ENCODE measurements at places on chromosomes 6 and 20. TPM values are rescaled to one million over a fixed set of nuclear protein-coding genes. Genes with fewer than 3 reads are reported as not detected.

- no peak overlapping the region for H3K4me3 ChIP-seq
- H3K27ac ChIP-seq = no peak overlapping the region
- H3K4me1 ChIP-seq = no peaks in the 10 kb centered on the region
- DNase-seq = no peak
These were observed 30.2 kb upstream of the BCAS1 start for GRCh38 chr20:54100563-54100962.

- no peaks in the 10 kb centered on the region for H3K27me3 ChIP-seq
- no peak overlapping the region for H3K27ac ChIP-seq
- no peaks in the 10 kb centered on the region for H3K4me1 ChIP-seq
- no peak for DNase-seq
- no peaks in the 10 kb centered on the region for H3K36me3 ChIP-seq
These were observed 12.0 kb downstream of the CEBPB start for GRCh38 chr20:50202677-50203076.

DNA sequence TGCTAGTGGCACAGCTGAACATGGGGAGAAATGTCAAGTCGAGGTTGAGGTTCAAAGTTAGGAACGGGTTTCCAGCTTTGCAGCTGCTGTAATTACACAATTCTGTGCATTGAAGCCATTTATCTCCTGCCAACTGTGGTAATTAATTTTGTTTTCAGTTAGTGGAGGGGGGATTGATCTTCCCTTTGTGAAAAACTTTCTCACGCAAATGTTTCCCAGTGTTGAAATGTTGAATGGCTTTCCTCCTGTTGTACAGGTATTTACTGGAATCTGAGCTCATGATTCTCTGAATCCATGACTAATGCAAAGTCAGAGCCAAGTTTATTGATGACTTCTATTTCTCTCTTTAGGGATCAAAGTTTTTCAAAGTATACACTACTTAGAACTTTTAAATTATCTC, 198.4 kb upstream of the SLC35B3 start:
- H3K27ac ChIP-seq = no peak overlapping the region
- H3K27me3 ChIP-seq = no peaks in the 10 kb centered on the region
- H3K36me3 ChIP-seq = no peaks in the 10 kb centered on the region

DNA sequence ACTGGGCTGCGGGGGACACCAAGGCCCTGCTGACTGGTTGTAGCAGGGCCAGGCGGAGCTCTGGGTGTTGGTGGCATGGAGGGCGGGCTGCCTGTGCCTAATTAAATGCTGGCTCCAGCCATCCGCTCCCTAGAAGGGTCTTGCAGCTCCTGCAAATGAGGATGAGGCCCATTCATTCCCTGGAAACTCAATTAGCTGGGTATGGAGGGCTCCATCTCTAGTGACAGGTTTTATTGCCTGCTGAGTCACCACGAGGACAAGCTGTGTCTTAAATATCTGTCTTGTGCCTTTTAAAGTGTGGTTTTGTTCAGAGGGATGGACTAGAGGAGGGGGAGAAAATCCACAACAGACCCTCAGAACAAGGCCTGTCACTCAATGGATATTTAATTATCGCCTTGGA, 60.9 kb downstream of the SULF2 start:
- no peak overlapping the region for H3K4me3 ChIP-seq
- peaks cover 41% of the 10 kb centered on the region for H3K4me1 ChIP-seq
- no peak for DNase-seq

GRCh38 chr6:40844246-40844645, 194.8 kb downstream of the UNC5CL start:
- no peaks in the 10 kb centered on the region for H3K36me3 ChIP-seq
- DNase-seq = no peak
- H3K4me3 ChIP-seq = no peak overlapping the region
- H3K4me1 ChIP-seq = no peaks in the 10 kb centered on the region

- H3K36me3 ChIP-seq = no peaks in the 10 kb centered on the region
- no peaks in the 10 kb centered on the region for H3K27me3 ChIP-seq
- no peaks in the 10 kb centered on the region for H3K4me1 ChIP-seq
- no peak for DNase-seq
- no peak overlapping the region for H3K4me3 ChIP-seq
- H3K27ac ChIP-seq = no peak overlapping the region
These were observed 113.0 kb upstream of the CST7 start for GRCh38 chr20:24836041-24836533.

DNA sequence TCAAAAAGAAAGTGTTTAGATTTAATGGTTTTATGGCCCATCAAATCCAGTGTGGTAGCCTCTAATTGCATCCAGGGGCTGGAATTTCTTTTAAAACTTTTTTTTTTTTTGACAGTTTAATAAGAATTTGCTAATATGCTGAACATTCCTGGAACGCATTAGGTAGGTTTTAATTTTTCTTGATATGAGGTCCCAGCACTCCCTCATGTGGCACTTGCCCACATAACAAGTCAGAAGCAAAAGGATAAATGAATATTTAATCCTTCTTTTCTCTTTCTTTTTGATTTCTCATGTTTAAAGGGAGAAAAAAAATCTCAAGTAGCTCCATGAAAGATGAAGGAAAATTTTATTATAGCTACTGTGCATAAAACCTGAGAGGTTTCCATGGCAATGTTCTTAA, 13.5 kb downstream of the HAO1 start:
- peak; percentile 45 for DNase-seq
- H3K27ac ChIP-seq = no peak overlapping the region
- no peaks in the 10 kb centered on the region for H3K36me3 ChIP-seq
- no peaks in the 10 kb centered on the region for H3K27me3 ChIP-seq

- H3K4me3 ChIP-seq = no peak overlapping the region
- no peak overlapping the region for H3K27ac ChIP-seq
- no peaks in the 10 kb centered on the region for H3K27me3 ChIP-seq
- H3K36me3 ChIP-seq = no peaks in the 10 kb centered on the region
These were observed 75.1 kb downstream of the QKI start for GRCh38 chr6:163489584-163489983.

GRCh38 chr6:111342913-111343312, 140.1 kb downstream of the REV3L start:
- DNase-seq = no peak
- H3K27ac ChIP-seq = no peak overlapping the region
- H3K4me1 ChIP-seq = peaks cover 37% of the 10 kb centered on the region
- no peak overlapping the region for H3K4me3 ChIP-seq
- no peaks in the 10 kb centered on the region for H3K27me3 ChIP-seq

GRCh38 chr6:134031696-134032255, 20.6 kb downstream of the SLC2A12 start:
- no peak overlapping the region for H3K4me3 ChIP-seq
- H3K27me3 ChIP-seq = no peaks in the 10 kb centered on the region
- peaks cover 11% of the 10 kb centered on the region for H3K4me1 ChIP-seq

- no peak overlapping the region for H3K27ac ChIP-seq
- no peak overlapping the region for H3K4me3 ChIP-seq
- no peaks in the 10 kb centered on the region for H3K36me3 ChIP-seq
These were observed 354.1 kb upstream of the ARID1B start for GRCh38 chr6:156423075-156423474.

DNA sequence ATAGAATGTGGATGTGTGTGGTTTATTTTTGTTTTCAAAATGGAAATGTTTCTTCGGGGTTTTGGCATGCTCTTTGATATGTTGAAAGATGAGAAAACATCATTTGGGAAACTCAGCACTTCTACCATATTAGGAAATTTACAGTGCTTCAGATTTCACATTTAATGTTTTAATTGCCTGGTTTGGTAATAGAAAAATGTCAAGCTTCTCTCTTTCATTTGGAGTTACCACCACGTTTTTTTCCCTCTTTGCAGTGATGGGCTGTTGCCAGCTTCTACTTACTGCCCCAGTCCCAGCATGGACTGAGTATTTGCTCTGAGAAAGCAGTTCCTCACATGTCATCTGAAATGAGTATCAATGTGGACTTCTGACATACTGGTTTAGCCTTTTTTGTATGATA, 267.7 kb downstream of the PRL start:
- DNase-seq = no peak
- no peaks in the 10 kb centered on the region for H3K27me3 ChIP-seq
- H3K27ac ChIP-seq = no peak overlapping the region
- no peak overlapping the region for H3K4me3 ChIP-seq
- H3K4me1 ChIP-seq = no peaks in the 10 kb centered on the region
- no peaks in the 10 kb centered on the region for H3K36me3 ChIP-seq

DNA sequence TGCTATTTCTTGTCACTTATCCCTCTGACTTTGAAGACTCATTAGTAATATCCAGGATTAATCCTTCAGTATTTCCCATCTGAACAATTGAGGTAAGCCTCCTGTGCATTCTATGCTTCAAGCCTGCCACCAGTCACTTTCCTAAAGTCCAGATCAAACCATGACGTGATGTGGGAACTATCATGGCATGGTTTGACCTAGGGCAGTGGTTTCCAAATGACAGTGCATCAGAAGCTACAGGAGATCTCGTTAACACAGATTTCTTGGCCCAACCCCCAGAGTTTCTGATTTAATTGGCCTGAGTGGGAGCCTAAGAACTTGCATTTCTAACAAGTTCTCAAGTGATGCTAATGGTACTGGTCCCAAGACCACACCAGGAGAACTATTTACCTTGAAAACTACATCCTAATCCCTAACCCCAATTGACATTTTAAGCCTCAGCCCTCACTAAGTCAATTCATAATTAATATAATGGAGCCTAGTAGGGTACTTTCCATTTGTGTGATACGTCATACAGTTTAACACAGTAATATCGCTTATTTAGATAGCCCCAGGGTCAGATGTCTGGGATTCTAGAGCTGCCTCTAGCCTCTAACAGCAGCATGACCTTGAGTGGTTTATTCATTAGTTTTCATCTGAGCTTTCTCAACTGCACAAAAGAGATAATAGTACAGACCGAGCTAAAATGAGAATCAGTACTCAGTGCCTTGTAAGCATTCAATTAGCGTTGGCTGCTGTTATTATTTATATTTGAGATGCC, 907.6 kb downstream of the TFAP2A start:
- H3K4me1 ChIP-seq = no peaks in the 10 kb centered on the region
- H3K27me3 ChIP-seq = no peaks in the 10 kb centered on the region
- no peaks in the 10 kb centered on the region for H3K36me3 ChIP-seq
- H3K4me3 ChIP-seq = no peak overlapping the region
- DNase-seq = no peak
- no peak overlapping the region for H3K27ac ChIP-seq

- no peaks in the 10 kb centered on the region for H3K27me3 ChIP-seq
- H3K4me1 ChIP-seq = no peaks in the 10 kb centered on the region
- H3K36me3 ChIP-seq = no peaks in the 10 kb centered on the region
- no peak overlapping the region for H3K27ac ChIP-seq
- no peak for DNase-seq
These were observed 16.1 kb upstream of the ZBTB22 start for GRCh38 chr6:33333666-33334065.

DNA sequence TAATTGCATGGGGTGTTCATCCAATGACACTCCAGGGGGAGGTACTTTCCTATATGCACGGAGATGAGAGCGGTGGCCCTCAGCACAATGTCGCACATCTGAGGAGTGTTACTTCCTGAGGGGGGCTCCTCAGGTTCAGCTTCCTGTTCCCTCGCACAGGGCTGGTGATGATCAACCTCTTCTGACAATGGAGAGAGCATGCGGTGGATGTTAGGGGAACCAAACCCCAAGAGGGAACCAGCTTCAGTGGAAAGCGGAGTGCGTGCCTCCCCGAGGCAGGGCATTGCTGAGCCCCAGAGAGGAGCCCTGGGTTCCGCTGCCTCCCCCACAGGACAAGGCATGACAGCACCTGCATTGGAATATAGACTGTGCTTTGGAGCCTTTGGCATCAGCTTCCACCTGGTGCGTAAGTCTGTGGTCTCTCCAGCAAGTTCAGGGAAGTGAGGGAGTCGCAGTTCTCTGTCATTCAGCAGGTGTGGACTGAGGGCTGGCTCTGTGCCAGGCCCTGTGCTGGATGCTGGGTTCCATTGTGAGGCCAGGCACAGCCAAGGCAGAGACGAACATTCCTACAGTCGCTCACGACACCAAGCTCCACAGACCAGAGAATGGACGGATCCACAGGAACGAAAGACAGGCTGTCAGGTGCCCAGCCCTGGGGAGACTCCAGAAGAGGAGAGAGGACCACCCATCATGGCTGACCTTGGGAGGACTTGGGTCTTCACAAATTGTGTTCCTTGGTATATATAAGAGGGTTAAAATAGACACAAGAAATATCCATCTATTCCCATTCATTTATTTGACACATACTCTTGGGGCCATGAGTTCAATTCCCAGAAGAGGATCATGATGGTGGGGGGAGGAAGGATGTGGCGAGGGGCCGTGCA, 3.9 kb upstream of the ZNF831 start:
- H3K4me3 ChIP-seq = no peak overlapping the region
- peaks cover 13% of the 10 kb centered on the region for H3K4me1 ChIP-seq
- H3K27me3 ChIP-seq = no peaks in the 10 kb centered on the region
- DNase-seq = no peak
- no peaks in the 10 kb centered on the region for H3K36me3 ChIP-seq

The LSM14B gene
- 32.3 TPM for total RNA-seq

The NOX3 gene
- not detected for total RNA-seq

The CDH4 gene
- total RNA-seq = not detected

The TFAP2D gene
- total RNA-seq = not detected

The SLC35F1 gene
- total RNA-seq = not detected

The BMP2 gene
- total RNA-seq = not detected

The CD2AP gene
- total RNA-seq = 19.3 TPM

The BTN1A1 gene
- total RNA-seq = not detected

The BEND6 gene
- total RNA-seq = not detected

The GTSF1L gene
- total RNA-seq = not detected
